ENCODE measurements at places on chromosomes 1 and 21.

- peak; percentile 41 for DNase-seq
Observed at GRCh38 chr1:13583966-13584791, 547 bp downstream of the PDPN start.

DNA sequence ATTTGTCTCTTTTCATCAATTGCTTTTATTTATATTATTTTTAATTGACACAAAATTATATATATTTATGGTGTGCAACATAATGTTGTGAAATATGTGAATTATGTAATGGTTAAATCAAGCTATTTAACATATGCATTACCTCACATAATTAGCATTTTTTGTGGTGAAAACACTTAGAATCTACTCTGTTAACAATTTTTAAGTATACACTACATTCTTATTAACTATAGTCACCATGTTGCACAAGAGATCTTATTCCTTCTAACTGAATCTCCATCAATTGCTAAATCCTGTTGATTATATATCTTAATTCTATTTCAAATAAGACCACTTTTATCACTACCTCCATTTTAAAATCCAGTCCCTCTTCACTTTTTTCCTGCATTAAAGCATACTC lies 42.5 kb downstream of the PLPPR5 start:
- DNase-seq: no peak

- DNase-seq: peak; percentile 60
Observed at GRCh38 chr1:60126723-60127122, 53.2 kb upstream of the C1orf87 start.

- DNase-seq: no peak
Observed at GRCh38 chr1:27513528-27513927, 23.6 kb upstream of the WASF2 start.

DNA sequence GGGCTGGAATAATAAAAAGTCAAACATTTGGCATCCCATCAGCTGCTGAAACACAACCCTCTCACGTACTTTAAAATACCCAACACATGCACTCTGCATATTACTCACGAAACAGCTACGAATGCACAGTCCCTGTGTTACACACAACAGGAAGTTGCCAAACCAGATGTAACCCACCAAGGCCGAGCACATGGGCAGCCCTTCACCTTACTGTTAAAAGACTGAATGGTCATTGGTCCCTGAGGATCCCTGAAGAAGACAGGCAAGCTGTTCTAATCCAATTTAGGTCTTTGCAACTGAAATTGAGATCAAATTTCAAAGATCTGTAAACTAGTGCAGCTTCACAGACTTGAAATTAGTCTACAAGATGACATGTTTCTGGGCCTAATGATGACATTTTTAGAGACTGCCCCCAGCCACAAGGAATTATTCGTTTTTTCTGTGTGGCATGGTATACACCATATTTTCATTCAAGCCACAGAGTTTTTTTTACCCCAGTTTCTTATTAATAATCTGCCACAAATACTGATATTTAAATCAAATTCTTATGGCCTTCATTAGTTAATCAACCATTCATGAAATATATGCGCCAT lies 25.6 kb upstream of the IER5 start:
- peak; percentile 30 for DNase-seq

- no peak for DNase-seq
Observed at GRCh38 chr1:177368255-177368654, 197.5 kb downstream of the BRINP2 start.

DNA sequence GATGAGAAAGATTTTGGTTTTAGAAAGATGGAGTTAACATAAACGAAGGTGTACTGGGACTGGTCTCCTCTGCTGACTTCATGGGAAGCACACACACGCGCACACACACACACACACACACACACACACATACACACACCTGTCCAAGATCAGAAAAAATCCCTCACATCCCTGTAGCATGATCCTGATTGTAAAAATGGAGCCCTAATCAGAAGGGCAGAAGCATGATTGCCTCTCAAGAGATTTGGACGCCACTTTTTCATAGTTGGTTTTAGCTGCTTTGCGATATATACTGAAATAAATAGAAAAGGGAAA lies 56.5 kb upstream of the LGALS8 start:
- DNase-seq: no peak

GRCh38 chr1:64042331-64043100 lies 160.9 kb upstream of the UBE2U start:
- no peak for DNase-seq

DNA sequence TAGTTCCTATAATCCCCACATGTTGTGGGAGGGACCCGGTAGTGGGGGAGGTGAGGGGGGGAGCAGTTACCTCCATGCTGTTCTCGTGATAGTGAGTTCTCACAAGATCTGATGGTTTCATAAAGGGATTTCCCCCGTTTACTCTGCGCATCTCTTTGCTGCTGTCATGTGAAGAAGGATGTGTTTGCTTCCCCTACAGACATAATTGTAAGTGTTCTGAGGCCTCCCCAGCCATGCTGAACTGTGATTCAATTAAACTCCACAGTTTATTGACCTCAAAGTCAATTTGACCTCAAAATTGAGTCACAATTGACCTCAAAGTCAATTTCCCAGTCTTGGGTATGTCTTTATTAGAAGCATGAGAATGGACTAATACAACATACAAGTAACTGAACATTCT lies 19.7 kb downstream of the DPH5 start:
- DNase-seq: no peak

- no peak for DNase-seq
Observed at GRCh38 chr1:52294580-52294979, 71.4 kb downstream of the CC2D1B start.

DNA sequence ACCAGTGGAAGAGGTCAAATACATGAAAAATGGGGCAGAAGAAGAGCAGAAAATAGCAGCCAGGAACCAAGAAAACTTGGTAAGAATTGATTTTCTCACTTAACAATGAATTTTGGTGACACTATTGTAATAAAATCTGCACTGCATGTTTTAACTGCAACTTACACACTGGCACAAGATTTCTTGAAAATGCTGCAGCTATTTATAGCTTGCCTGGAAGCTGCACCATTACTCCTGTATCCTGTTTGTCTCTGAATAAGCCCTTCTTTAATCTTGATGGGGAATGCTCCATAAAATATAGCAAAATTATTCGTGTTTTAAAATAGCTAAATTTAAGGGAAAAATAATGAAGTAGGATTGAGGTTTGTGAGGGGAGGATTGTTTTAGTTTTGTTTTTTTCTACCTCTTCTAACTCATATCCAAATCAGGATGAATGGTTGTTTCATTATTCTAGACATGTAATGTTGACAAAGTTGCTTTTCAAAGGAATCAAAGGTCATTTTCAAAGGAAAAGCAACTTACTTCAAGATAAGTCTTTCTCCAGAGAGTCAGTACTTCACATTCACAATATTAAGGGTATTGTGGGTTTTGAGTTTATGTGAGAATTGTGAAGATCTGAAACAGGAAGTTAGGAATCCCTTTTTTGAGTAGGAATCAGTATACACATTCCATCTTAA lies 120.9 kb downstream of the C1orf21 start:
- no peak for DNase-seq

DNA sequence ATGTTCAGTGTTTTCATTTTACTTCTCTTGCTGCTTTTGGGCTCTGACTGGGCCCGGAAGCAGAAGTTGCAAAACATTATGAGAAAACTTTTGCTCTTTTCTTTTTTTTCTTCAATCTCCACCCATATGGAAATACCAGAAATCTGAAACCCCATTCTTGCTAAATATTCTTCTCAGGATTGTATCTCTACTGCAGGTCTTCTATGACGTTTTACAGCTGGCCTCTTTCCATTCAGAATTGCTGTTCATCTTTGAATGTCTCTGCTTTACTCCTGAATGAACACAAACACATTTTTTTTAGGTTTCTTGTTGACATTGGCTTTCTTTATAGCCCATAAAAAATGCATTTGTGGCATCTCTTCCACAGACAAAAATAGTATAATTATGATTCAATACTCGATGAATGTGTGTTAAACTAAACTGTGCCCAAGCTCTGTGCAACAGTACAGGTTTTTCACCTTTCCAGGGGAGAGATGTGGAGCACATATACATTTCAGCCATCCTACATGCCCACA lies 18.8 kb downstream of the PTPRC start:
- no peak for DNase-seq

DNA sequence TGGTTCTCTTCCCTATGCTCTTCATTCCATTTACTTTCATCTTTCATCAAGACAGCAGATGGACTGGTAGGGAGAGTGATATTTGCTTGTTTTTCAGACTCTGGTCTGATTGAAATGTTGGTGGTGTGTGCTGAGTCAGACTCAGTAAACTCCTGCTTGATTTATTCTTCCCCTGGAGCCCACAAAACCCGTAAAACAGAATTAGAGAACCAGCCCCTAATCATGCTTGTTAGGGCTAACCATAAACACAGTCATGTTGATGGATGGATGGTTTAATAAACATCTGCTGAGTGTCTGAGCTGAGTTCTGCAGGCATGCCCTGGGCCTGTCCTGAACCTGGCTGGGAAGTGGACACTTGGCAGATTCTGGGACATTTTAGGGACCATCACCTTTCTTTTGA lies 24.8 kb downstream of the NOS1AP start:
- peak; percentile 43 for DNase-seq

DNA sequence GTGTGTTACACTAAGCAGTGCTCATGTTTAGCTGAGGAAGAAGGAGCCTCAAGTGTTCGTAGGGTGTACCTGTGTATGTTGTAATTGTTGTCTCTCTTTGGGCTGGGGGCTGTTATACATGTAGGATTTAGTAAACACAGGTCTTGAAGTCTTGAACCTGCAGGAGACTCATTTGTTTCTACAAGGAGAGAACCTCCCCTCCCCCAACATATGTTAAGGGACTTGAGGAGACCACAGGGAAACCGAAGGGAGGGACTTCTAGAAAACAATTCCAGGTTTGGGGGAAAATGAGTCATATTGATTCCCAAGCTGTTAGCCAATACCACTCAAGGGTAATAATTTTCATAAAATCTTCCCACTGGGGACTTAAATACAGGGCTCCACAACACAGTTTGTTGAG lies 25.0 kb upstream of the AGBL4 start:
- no peak for DNase-seq

- DNase-seq: no peak
Observed at GRCh38 chr1:235702412-235702811, 52.8 kb upstream of the GNG4 start.

- no peak for DNase-seq
Observed at GRCh38 chr1:162922201-162922600, 61.2 kb upstream of the CCDC190 start.

DNA sequence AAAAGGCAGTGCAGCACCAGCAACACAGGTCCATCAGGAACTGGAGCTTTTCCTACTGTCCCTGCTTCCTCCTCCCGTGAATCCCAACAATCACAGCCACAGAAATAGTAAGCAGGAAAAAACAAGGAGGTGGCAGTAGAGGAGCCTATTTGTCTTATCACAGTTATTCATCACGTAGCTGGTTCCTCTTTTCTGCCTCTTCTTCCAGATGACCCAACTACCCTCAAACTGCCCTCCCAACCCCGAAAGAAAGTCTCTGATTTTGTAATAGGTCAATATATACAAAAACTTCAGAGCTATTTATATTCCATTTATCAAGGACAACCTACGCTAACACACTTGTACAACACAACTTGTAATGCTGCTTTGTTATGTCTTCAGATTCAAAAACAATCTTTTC lies 21.4 kb downstream of the GNB1 start:
- DNase-seq: no peak

DNA sequence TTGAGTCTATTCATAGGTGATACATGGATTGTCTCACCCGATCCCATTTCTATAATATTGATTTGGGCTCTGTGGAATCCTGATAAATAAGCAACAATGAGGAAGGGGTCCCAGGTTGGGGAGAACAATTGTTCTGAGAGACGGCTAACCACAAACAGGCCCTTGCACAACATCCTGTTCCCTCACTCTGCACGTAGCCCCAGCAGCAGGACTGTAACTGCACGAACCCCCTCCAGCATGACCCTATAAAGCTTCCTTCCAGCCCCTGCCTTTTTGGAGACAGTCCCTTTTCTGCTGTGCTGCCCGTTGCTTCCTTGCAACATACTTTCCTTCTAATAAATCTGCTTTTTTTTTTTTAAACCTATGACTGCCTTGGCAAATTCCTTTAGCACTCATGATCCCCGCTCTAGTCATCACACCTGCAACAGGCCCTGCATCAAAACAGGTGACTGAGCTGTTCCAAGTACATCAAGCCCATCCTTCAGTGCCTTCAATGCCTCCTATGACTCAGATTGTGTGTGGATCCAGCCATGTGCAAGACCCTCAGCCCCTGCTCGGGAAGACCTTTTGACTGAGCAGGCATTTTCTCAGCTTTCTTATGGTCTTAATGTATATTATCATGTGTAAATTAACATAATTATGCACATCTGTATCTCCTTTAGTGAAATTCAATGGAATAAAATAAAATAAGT lies 63.7 kb upstream of the B3GALNT2 start:
- no peak for DNase-seq

DNA sequence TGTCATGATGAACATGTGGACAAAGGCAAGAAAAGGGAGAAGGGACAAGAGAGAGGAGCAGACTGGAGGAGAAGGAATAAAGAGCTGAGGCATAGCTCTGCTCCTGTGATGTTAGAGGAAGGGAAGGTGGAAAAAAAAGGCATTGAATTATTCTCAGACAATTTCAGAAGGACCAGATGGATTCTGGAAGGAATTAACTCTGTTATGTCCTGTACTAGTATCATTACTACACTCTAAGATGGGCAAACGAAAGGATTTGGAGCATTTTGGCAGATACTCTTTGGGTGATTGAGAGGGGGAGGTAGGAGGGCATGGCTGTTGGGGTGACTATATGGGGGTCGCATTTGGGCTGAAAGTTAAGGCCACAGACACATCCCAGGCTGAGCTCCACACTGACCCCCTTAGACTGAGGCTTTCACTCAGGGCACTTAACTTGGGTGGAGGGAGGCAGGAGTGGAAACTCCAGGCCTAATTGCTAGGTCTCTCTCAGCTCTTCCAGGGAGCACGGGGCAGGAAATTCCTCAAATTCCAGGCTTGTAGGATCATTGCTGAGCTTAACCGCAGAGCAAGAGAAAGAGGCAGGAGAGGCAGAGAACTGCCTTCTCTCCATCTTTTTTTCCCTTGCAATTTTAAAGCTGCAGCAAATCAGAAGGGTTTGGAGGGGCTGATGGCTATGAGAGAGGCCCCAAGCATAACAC lies 25.9 kb downstream of the KIRREL1 start:
- no peak for DNase-seq

- DNase-seq: no peak
Observed at GRCh38 chr21:31892686-31893085, 19.9 kb downstream of the HUNK start.

- peak; percentile 80 for DNase-seq
Observed at GRCh38 chr1:240611619-240612480, at the start of gene GREM2. GREM2 (minus strand) TSS chr1:240612155; CDS start chr1:240493475, 118,680 bp downstream.

- DNase-seq: peak; percentile 11
Observed at GRCh38 chr1:234774971-234775370, 165.0 kb upstream of the IRF2BP2 start.

DNA sequence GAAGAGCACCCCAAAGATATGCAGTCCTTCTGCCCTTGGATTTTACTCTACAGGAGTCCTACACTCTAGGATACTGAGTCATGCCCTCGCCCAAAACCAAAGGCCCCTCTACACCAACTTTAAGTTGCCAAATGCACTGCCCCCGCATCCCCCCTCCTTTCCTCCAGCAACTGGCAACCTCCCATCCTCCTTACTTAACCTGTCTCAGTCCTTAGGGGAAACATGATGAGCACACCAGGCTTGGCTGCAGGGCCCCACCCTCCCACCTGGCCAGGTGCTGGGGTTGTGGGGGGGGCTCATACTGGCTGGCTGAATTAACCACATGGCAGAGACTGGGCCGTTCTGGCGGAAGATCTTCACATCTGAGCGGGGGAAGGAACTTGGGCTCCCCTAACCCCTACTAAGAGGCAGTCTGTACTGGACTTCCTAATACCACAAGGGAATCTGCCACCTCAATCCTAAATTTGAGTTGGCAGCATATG lies 1.2 kb downstream of the HDGF start:
- peak; percentile 64 for DNase-seq
